ENCODE measurements at places on chromosomes 6 and 20.

GRCh38 chr6:116035616-116036015, 25.1 kb downstream of the FRK start:
- no peak for DNase-seq

- DNase-seq = no peak
These were observed 29.1 kb upstream of the AGPAT4 start for GRCh38 chr6:161302949-161303348.

GRCh38 chr6:149925253-149925973, 2.5 kb upstream of the RAET1G start:
- DNase-seq = no peak

DNA sequence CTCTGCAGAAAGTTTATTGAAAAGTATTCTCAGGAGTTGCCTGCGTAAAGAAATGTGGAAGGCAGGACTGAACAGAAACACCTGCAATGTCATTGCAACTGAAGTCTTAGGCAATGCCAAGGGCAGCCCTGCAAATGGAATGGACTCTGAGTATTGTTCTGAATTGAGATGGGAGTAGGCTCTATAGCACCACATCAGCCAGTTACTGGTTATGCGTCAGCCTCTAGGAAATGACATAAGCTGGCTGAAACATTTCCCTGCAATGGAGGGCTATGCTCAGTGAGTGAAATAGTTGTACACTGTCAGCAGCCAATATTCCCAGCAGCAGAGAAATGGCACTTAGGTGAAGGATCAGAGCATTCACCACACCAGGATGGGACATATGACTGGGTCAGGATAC, 13.8 kb upstream of the GJE1 start:
- no peak for DNase-seq

DNA sequence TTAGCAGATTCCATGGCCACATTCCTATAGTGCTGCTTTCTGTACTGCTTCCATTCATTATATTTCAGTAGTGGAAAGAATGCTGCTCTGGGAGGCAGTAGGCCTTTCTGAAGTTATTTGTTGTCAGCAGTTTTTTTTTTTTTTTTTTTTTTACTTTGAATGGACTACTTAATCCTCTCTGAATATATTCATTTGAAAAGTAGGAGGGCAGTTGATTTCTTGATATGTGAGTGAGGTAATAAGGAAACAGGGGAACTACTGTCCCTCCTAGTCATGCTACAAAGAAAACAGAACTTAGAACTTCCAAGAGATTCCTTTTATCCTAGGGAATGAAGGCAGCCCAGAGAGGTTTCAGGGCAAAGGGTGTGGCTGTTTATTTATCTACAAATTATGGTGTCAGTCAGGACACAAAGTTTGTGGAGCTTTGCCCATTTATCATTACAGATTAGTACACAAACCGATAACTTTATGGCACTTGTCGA, 155.9 kb downstream of the JARID2 start:
- no peak for DNase-seq

- no peak for DNase-seq
These were observed 460 bp downstream of the PLAGL1 start for GRCh38 chr6:144007478-144008119.

DNA sequence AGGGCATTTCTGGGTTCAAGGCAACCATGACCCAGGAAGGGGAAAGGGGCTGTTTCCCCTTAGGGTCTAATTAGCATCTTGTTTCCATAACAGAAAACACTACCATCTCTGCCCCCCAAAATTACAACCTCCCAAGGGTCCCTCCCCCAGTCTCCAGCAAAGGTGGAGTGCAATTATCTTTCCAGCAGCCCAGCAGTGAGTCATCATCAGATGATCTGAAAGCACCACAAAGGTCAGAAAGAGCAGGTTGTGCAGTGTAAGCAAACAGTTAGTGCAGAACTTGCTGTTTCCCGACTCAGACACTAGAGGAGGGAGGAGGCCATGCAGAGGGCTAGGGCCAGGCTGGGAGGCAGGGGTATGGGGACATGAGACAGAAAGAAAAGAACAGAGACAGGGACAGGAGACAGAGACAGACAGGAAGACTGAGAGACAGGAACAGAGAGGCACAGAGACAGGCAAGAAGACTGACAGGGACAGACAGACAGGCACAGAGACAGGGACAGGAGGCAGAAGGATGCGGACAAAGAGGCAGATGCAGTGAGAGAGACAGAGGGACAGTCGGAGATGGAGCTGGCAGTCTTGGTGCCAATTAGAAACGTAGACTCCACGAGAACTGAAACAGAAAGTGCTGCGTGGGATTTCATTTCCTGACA, 62.5 kb downstream of the PYGB start:
- no peak for DNase-seq

GRCh38 chr20:2178318-2179232, 76.9 kb downstream of the STK35 start:
- peak; percentile 19 for DNase-seq

GRCh38 chr20:6705926-6706548, 61.4 kb upstream of the BMP2 start:
- DNase-seq = no peak

DNA sequence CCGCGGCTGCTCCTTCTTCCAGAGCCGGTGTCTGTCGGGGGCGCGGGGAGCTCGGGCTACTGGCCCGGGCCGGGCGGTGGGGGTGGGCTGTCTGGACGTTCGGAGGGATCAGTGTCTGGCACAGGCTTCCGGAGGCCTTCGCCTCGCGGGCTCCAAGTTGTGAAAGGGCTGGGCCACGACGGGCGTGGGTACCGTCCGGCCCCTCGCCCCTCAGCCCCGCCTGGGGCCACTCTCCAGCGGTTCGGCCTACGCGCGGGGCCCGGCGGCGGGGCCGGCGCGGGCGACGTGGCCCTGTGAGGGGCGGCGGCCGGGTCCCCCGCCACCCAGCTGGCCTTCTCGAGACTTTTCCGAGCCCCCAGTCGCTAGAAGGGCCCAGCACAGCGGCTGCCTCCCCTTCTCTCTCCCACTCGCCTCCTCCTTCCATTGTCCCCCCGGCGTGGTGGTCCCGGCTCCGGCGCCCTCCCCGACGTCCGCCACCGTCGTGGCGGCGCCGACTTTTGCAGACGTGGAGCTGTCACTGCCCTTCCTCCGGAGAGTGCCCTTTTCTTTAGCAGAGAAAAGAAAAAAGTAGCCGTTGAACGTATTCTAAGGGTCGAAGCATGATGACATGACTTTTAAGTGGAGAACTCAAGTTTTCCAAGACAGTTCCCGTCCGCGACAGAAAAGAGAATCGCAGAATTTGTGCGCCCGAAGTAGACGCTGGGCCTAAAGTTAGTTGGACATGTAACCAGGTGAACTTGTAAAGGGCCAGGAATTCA, 571 bp downstream of the ITCH start:
- DNase-seq = peak; percentile 47

DNA sequence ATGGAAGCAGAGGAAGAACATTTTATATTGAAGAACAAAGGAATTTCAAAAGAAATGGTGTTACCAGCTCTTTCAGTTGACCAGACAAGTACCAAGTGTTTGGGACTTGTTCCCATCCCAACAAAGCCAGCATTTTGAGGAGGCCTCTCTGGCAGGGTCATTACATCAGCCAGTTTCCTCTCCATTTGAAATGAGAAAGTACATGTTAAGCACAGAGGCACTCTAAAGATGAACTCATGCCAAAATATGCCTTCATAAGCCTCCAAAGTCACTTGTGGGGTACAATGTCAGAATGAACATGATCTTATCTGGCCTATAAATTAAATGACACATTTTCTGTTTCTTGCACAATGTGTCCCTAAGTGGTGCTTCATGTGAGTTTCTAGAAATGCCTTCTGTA, 223.9 kb downstream of the PRL start:
- no peak for DNase-seq

- no peak for DNase-seq
These were observed 48.2 kb upstream of the ZNFX1 start for GRCh38 chr20:49326026-49326425.

DNA sequence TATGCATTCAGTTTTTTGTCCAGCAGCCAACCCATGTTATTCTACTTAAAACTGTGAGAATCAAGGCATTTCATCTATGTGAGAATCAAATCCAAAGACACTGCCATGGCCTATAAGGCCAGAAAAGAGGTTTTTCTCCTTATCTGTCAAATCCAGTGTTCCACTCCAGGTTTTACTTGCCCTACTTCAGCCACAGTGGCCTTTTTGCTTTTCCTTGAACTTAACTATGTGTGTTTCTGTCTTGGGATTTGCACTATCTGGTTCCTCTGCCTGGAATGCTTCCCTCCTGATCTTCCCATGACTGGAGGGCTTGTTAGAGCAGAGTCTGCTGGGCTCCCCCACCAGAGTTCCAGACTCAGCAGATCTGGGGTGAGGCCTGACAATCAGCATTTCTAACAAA, 113.1 kb upstream of the DOK5 start:
- DNase-seq = no peak

- no peak for DNase-seq
These were observed 61.5 kb upstream of the STXBP5 start for GRCh38 chr6:147142684-147143245.

GRCh38 chr20:58717278-58718091, 24.9 kb downstream of the NPEPL1 start:
- DNase-seq = no peak

DNA sequence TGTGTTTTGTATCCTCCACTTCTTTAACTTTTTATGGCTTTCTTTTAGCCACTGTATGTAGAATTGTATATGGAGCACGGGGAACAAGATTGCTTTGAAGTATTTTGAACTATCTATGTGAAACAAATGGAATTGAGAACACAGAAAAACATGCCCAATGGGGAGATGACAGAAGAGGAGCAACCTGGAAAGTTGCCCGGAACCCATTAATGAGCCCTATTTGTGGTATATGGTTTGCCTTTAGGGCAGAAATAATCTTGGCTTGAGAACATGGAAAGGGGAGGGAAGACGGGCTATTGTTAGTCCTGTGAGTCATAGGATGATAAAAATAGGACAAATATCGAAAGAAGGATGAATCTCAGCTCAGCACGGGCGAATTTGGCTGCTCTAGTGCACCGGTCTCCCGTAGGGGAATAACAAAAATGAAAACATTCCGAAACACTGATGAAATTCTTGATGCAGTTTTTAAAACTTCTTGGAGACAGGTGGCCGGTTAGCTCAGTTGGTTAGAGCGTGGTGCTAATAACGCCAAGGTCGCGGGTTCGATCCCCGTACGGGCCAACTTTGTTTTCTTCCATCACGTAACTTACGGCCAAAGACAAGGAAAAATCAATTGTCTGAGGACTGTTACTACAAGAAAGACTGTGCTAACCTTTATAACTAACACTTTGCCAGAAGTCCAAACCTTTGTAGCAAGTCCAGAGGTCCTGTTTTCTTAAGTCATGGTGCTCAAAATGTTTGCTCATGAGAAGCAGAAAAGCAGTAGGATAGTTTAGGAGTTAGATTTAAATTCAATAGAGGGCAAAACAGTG, 15.7 kb downstream of the HMGN4 start:
- DNase-seq = peak; percentile 85

DNA sequence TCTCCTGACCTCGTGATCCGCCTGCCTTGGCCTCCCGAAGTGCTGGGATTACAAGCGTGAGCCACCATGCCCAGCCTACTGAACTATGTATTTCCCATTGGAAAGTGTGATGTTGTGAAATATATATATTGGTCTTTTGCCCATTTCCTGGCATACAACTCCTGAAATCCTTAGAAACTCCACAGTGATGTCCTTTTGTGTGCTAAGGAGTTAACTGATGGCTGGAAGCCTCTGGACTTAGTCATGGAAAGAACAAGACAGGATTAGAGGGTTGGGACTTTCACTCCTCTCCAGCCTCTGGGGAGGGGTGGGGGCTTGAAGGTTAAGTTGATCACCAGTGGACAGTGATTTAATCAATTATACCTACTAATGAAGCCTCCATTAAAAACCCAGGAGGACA, 7.1 kb downstream of the PANK2 start:
- DNase-seq = no peak

- no peak for DNase-seq
These were observed 11.5 kb downstream of the PYGB start for GRCh38 chr20:25259358-25259757.

- DNase-seq = no peak
These were observed 65.5 kb downstream of the LIN28B start for GRCh38 chr6:105022416-105022815.

DNA sequence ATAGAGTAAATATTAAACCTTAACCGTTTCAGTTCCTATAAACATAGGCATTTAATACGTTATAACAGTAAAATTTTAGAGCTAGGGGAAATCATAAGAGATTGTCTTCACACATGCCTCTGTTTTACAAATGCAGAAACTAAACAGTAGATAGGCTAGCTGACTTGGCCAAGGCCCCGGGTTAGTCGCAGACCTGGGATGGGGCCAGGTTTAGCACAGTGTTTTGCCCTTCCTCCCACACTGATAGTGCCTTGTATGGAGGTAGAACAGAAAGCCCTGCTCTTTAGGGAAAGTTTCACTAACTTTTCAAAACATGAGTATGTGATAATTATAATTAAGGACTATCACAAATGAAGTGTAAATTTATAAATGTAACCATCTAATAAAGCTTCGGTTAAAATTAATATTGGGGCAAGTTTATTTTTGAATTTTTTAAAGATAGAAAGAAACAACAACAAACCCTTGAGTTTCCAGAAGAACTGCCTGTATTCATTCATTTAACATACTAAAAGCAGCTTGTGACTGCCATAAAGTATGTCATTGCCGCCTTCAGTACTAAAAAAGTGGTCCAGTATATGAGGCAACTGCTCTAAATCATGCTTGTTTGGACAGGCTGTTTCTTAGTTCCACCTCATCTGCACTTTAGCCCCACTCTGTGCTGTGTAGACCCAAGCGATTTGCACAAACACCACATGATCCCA, 62.5 kb upstream of the LOC128125822 start:
- DNase-seq = peak; percentile 15

DNA sequence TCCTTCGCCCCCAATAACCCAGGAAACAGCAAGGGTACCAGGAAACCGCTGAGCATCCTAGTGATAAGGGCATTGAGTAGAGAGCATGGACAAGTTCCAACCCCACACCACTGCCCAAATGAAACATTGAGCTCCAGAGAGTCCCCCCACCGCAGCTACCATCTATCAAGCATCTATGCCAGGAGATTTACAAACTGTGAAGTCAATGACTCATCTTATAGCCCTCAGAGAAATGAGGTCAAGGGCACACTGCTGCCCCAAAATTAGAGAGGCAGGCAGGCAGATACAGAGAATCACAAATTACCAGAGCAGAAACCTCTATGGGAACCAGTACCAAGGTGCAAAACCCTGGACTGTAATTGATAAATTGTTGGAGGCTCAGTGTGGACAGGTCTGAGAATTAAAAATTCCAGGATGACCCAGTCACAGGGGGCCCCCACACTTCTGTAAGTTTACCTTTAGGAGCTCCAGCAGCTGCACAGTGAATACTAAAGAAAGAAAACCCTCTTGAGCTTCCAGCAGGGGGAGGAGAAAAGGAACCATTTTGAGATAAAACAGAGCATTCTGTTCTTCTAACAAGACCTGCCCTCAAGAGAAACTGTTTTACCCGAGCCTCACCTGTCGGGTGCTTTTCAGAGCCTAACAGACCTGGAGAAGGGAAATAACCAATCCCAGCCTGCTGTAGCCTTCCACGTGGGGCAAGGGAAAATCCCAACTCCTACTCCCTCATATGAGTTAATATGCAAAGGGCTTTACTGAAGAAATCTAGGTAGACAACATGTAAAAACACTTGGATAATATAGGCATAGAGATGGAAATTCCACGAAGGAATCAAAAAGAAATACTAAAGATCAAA, 118.0 kb upstream of the ARID1B start:
- DNase-seq = no peak

- peak; percentile 68 for DNase-seq
These were observed 167.9 kb upstream of the KCNG1 start for GRCh38 chr20:51190783-51191180.
